SHP77 (cell line): ENCODE measurements at places on chromosomes 4 and X.
A peak's percentile ranks its signal among the peaks of the same experiment; 100 is the strongest.

- DNase-seq, result no peak
Observed at GRCh38 chr4:183995570-183995969, 90.5 kb downstream of the STOX2 start.

DNA sequence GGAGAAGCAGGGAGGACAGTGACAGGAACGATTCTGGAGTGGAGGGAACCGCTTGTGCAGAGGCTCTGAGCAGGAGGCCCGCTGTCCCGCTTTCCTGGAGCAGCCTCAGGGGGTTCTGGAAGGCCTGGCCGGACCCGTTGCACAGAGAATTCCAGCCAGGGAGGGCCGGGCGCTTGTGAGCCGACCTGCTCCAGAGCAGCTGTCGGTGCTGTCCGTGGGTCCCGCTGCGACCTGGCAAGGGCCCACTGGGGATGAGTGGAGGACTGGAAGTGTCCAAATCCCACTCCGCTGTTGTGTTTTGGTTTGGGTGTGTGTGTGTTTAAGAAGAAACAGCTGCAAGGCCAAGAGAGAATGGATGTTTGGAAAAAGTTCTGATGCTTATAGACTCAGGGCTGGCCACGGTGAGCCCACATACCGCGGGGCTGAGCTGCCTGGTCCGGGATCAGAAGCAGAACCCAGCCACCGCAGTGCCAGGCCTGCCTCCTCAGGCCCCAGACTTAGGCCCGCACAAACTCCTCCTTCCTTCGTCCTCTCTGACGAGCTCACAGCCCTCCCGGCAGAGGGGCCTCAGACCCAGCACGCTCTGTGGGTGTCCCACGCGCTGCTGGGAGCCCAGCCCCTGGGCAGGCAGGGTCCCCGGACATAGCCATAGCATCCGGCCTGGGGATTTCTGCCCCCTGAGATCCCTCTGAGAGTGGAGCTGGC lies 73.9 kb downstream of the HTRA3 start:
- no peak for DNase-seq

DNA sequence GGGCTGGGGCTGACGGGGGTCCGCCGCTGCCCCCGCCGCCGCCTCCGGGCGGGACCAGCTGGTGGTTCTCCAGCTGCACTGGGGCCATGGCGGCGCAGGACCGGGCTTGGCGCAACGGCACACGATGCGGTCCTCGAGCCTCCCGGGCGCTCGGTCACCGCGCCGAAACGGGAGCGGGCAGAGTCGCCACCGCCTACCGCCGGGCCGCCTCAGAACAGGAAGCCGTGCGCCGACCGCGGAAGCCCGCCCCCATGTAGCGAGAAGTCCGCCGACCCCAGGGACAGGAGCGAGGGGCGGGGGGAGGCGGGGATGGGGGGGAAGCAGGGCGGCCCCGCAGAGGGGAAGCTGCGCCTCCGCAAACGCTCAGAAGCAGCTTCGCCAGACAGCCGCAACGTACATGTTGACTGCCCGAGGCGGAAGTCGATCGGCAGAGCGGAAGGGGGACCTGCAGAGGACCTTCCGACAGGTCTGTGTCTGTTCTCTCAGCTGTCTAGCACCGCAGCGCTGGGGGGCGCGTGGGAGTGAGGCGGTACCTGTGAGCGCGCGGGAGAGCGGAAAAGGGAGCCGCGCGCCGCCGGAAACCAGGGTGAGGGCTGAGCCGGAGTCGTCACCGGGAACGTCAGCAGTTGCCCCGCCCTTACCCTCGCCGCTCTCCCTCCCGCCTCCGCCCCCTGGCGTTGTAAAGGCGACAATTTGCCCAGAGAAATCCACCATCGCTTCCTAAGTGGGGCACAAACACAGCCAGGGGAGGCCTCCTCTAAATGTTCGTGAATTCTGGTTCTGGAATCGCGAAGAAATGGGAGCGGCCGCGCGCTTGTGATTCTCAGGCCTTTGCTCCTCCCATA lies at the start of gene MED14:
TSS of gene MED14 (minus strand) at position 218 of the 845 bp plus-strand sequence. CDS start at position 88, 130 bp downstream.
- DNase-seq, result peak; percentile 77

- no peak for DNase-seq
Observed at GRCh38 chr4:179981161-179981560, 2262.0 kb upstream of the TENM3 start.

DNA sequence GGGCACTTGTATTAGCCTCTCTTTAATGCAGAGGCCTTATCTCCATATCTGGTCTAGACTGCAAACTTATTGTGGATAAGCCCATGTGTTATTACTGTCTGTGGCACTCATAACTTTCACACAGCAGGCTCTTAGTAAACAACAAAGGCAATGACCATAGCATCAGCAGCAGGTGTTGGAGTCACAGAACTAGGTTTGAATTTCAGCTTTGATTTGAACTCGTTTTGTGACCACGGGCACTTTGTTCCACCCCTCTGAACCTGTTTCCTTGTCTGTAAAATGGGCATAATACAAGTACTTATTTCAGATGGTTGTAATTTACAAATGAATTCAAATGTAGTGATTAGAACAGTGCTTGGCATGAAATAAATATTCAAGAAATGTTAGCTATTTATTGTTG lies 121.8 kb upstream of the C1GALT1C1 start:
- DNase-seq, result no peak

DNA sequence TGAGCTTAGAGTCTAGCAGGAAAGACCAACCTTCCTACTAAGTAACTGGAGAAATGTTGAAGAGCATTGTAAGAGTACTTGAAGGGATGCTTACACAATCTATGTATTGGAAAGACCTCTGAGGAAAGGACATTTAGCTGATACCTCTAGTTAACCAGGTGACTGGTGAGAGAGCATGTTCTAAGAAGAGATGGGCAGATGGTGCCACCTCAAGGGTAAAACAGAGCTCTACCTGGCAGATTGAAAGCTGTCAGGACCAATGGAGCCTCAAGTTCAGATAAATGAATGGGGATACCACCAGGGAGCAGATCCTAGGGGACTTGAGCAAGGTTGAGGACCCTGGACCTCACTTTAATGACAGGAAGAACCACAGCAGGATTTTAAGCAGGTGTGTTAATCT lies 196.4 kb downstream of the QDPR start:
- DNase-seq, result no peak

DNA sequence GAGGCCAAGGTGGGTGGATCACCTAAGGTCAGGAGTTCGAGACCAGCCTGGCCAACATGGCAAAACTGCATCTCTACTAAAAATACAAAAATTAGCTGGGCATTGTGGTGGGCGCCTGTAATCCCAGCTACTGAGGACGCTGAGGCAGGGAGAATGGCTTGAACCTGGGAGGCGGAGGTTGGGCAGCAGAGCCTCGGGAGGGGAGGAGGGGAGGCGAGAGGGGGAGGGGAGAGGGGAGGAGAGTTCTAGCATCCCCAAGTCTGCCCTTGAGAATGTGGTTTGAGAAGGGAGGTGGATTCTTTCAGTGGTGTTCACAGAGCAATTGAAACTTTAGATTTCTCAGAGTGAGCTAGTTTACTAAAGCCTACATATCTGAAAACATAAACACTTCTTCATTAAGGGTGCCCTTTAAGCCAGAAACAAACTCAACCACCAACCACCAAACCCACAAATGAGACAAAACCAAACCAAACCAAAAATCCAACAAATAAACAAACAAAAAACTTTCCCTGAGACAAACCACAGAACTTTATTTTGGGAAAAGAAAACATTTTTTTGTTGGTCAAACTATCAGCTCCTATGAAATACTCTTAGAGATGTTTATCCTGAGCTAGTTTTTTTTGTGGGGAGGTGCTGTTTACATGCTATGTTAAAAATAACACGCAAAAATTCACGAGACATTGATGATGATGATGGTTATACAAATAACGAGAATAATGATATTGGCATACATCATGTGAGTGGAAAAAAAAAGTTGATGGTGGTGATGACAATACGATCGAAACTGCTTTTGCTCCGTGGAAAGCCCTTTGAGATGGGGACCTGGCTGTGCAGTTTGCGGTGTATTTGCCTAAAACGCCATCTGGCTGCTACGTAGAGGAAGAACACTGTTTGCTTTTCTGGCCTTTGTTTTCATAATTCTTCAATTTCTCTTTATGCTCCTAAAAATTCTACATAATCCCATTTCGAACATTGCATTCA lies 98.2 kb upstream of the PRKX start:
- peak; percentile 23 for DNase-seq

DNA sequence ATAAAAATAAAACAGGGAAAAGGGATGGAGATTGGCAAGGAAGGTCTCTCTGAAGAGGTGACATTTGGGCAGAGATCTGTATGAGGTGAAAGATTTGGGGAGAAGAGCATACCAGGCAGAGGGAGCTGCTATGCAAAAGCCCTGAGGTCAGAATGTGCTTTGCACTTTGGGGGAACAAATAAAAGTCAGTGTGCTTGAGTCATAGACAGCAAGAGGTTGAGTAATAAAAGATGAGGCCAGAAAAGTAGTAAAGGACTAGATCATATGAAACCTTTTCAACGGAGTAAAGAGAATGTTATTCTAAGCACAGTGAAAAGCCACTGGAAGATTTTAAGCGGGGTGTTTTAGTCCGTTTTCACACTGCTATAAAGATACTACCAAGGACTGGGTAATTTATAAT lies 76.5 kb upstream of the TEX13A start:
- DNase-seq, result no peak

DNA sequence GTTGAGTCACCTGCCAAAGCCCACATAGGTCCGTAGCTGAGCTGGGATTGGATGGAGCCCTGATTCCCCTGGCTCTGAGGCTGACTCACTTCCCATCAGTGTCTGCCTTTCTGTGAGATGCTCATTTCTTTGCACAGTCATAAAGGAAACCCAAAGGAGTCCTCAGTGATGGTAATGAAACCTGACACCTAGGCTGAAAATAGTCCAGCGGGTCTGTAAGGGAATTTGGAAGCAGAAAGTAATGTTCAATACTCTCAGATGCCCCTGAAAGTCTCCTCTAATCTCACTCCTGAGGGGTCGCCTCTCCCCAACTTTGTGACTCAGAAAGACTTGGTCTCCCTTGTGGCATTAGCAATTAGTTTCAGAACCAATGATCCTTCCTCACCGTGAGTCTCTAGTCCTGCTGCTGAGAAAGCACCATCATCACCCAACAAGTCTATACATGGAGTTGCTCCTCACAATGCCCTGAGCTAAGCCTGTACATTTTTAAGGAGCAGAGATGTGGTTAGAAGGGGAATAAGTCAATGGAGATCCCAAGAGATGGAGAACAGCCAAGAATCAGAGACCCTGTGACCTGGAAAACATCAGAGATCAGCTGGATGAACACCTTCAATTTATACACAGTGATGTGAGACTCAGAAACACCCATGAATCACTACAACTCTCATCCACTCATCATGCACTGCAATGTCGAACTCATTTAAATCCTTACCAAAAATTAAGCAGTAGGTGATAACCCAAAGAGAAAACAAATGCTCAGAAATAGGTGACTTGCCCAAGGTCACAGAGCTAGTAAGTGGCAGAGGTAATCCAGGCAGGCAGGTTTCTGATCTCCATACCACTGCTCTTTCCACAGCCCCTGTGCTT lies 219.0 kb upstream of the CPEB2 start:
- no peak for DNase-seq

GRCh38 chrX:17549107-17549651 lies 174.2 kb downstream of the NHS start:
- no peak for DNase-seq
